ENCODE measurements at places on chromosomes 2 and 18.

- no peak for DNase-seq
Observed at GRCh38 chr2:221655300-221655699, 83.2 kb upstream of the EPHA4 start.

DNA sequence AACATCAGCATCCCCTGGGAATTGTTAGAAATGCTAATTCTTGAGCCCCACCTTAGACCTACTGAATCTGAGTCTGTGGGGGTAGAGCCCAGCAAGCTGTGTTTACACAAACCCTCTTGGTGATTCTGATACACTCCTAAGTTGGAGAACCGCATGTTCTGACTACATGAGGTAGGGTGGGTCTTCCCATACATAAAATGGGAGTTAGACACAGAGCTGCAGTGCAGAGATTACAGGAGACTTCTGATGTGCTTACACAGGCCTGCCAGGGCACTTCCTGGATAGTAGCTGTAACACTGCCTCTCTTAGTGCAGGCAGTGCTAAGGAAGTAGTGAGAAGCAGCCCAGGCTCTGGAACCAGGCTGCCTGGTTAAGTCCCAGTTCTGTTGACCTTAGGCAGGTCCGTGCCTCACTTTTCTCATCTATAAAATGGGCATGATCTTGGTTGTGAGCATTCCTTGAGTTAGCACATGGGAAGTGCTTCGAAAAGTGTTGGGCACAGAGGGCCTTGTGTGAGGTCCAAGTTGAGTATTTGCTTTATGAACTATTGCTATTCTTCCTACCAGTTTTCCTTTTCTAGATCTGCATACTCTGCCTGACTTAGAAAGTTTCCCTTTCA, 67.3 kb downstream of the GLI2 start:
- DNase-seq = no peak

GRCh38 chr2:216588861-216589710, 44.1 kb upstream of the IGFBP2 start:
- no peak for DNase-seq

- no peak for DNase-seq
Observed at GRCh38 chr2:186592137-186592875, 2.5 kb downstream of the ITGAV start.

DNA sequence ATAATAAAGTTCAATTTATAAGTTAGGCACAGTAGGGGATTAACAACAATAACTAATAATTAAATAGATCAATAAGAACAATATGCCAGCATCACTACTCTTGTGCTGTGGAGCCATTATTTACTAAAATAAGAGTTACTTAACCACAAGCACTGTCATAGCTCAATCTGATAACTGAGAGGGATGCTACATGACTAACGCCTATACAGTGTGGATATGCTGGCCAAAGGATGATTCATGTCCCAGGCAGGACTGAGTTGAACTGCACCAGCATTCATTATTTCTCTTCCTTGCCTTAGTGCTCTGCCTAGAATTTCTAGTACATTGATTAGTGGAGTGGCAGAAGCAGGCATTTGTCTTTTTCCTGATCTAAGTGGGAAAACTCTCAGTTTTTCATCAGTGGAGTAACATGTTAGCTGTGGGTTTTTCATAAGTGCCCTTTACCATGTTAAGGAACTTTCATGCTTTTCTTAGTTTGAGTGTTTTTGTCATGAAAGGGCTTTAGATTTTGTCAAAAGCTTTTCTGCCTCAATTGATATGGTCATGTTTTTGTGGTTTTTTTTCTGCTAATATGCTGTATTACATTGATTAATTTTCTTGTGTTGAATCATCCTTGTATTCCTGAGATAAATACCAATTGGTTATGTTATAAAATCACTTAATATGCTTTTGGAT, 21.7 kb downstream of the KIAA1328 start:
- DNase-seq = no peak

DNA sequence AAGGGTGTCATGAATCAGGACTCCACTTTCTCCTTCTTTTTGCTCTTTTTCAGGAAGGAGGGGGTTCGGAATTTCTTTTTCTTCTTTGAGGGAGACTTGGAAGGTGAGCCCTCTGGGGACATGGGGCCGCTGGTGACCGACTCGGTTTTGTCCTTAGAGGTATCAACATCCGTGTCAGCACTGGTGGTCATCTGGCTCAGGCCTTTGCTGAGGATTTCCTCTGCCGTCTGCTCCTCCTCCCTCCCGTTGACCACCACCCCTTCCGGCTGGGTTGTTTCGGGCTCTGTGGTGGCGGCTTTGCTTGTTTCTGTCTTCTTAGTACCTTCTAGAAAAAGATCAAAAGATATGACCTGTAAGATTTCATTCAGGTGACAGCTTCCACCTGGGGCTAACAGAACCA, 104.6 kb downstream of the ADD2 start:
- no peak for DNase-seq

GRCh38 chr2:196059491-196059960, 9.1 kb downstream of the DNAH7 start:
- no peak for DNase-seq

GRCh38 chr2:122955776-122956175, 1069.3 kb upstream of the CNTNAP5 start:
- no peak for DNase-seq

GRCh38 chr2:109105113-109105512, 23.9 kb upstream of the SH3RF3 start:
- DNase-seq = no peak

GRCh38 chr2:97717613-97717995, 4.2 kb downstream of the ZAP70 start:
- no peak for DNase-seq

GRCh38 chr2:157439824-157440186, 4.1 kb downstream of the CYTIP start:
- DNase-seq = no peak

DNA sequence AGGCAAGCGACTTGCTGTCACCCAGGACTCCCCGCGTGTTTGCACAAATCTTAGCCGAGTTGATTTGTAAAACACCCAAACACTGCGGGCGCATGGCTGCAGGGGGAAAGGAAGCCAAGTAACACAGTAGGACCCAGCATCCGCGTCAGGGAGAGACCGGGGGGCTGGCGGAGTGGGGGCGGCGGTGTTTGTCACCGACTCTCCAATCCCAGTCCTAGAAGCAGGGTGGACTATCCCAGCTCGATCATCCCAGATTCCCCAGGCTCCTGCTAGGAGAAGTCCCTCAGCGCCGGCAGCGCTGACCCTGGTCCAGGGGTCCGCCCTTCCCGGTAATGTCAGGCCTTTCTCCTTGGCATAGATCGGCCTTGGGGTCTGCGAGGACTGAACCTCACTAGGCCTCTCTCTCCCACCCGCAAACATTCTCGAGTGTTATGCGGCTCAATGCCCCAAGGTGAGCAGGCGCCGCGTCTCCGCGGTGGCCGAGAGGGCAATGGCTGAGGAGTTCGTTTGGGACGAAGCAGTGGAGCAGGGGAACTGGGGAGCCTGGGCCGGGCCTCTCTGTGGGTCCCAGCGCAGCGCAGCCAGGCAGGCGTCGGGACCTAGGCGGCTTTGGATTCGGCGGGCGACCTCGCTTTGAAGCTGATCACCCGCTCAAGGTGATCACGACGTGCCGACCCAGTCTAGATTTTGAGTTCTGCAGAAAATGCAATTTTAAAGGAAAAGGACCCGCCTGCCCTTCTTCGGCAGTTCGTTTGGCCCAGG, 1.5 kb upstream of the GDF7 start:
- no peak for DNase-seq

- DNase-seq = no peak
Observed at GRCh38 chr2:235194351-235194750, 242.5 kb downstream of the SH3BP4 start.

GRCh38 chr18:59671551-59671950, 25.7 kb downstream of the CCBE1 start:
- no peak for DNase-seq

- DNase-seq = no peak
Observed at GRCh38 chr18:57915865-57916582, 112.9 kb upstream of the ATP8B1 start.

GRCh38 chr2:65525616-65526231, 93.3 kb upstream of the SPRED2 start:
- no peak for DNase-seq

- DNase-seq = no peak
Observed at GRCh38 chr18:36752929-36753865, 75.6 kb downstream of the TPGS2 start.

DNA sequence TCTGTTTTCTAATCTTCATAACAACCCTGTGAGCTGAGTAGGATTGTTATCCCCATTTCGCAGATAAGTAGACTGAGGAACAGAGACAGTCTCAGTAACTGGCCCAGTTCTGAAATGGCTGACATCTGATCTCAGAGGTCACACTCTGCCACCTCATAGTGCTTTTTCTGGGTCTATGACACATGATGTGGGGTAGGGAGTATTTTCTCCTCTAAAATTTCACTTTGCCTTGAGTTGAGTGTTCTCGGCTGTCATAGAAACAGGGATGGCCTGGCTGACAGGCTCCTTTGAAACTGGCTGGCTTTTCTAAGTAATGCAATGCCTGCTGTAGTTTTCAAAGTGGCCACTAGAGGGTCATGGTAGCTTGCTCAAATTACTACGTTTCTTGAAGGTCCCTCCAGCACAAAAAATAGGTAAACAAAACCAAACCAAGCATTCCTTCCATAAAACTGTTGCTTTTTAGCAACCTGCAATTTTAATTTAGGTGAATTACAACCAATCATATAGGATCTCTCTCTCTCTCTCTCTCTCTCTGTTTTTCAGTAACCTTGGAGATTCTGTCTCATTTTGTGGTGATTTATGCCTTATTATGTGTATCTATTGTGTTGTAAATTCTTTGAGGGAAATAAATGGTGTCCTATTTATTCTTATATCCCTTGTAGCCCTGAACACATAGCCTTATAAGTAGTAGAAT, 84.2 kb upstream of the TTN start:
- no peak for DNase-seq

DNA sequence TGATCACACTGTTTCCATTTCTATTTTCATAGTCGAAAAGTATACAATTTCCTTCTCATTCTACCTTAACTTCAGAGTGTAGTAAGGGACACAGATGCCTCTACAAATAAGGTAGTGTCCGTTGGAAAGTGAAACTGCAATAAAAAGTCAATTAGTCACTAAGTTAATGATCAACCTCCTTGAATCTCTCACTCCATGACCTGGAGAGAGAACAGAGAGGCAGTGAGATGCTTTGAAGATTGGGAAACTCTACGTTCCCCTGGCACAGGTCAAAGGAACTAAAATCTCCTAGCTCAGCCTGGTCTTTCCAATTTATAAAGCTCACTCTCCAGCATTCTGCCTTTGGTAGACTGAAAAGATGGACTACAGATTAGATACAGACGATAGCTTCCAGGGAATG, 153.8 kb upstream of the ACAA2 start:
- no peak for DNase-seq

DNA sequence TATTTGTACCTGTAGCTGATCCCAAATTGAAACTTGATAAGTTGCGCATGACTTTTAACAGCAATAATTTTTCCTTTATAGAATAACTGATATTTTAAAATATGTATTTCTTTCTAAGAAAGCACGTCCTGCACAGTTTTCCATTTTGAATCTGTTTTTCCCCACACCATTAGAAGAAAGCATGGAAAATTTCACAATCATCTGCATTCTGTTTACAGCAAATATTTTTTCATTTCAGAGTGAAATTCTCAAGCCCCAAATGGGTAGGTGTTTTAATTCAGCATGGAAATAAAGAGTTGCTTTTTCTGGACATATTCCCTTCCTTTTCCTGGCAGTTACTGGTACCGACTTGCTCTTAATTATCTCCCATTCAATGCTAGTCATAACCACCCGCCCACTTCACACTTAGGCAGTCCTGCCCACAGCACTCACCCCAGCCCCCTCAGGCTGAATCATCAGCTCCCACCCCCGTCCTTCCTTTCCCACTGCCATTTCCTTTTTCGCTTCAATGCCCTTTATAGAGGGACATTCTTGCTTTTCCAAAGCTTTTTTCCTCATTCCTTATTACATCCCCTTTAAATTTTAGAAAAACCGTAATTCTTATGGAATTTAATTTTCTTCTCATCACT, 89.2 kb upstream of the GLS start:
- DNase-seq = no peak

DNA sequence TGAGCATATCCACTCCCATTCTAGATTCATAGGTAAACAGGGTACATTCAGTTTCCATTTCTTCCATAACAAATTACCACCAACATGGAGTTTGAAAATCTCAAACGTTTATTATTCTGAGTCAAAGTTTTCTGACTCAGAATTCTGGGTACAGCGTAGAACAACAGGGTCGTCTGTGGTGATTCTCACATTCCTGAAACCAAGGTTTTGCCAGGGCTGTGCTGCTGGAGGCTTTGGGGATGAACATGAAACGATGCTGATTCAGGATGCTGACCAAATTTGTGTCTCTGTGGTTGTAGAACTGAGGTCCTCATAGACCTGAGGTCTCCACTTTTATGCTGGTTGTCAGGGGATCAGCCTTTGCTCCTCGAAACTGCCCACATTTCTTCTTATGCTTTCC, 255.7 kb downstream of the DSEL start:
- no peak for DNase-seq

GRCh38 chr2:104976603-104977120, 61.2 kb upstream of the MRPS9 start:
- DNase-seq = no peak

DNA sequence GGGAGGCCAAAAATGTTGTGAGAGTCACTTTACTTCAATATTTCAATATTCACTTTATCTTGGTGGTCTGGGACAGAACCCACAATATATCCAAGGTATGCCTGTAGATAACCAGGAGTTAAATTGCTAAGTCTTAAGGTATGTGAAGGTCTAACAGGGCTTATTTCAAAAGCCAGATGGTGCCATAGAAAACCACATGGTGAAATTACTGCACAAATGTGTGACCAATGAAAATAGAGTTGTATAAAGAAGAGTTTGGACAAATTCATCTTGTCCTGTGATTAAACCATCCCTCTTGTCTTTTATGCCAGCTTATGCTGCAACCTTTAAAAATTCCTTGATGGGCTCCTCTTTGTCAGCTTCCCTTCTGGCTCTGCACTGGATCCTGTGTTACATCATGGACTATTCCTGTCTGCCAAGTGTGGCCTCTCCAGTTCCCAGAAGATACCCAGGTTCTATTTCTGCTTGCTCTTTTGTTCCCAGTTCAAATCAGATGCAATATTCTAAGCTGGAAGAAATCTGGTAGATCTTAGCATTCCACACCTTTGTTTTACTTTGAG, 46.8 kb downstream of the ANTXR1 start:
- no peak for DNase-seq

DNA sequence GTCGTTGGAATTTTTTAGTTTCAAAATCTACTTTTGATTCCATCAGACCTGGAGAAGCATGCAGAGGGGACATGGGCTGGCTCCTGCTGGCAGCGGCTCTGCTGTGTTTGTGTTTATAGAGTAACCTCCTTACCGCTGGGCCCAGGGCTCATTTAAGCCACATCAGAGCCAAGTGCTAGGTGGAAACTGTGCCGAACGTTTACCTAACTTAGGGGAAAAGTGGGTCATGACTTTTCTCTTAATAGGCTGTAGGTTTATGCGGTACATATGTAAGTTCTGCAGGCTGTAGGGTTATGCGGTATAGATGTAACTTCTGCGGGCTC, 17.7 kb downstream of the CNDP2 start:
- no peak for DNase-seq

GRCh38 chr2:28365158-28365557, 27.5 kb upstream of the FOSL2 start:
- no peak for DNase-seq

GRCh38 chr2:192159208-192159607, 35.5 kb downstream of the TMEFF2 start:
- no peak for DNase-seq

Data from GOT3 (cell line).